ENCODE measurements at places on chromosomes 16 and 17.
A peak's percentile ranks its signal among the peaks of the same experiment; 100 is the strongest.

GRCh38 chr17:81513372-81513752, 763 bp upstream of the ACTG1 start:
- peak overlapping the region; percentile 73 for H3K4me3 ChIP-seq
- H3K27ac ChIP-seq = no peak overlapping the region
- H3K4me1 ChIP-seq = peaks cover 9% of the 10 kb centered on the region
- H3K36me3 ChIP-seq = peaks cover 24% of the 10 kb centered on the region
- DNase-seq = no peak
- H3K27me3 ChIP-seq = no peaks in the 10 kb centered on the region

GRCh38 chr16:85991856-85992255, 92.9 kb downstream of the IRF8 start:
- no peak overlapping the region for H3K4me3 ChIP-seq
- no peaks in the 10 kb centered on the region for H3K36me3 ChIP-seq
- DNase-seq = no peak
- no peak overlapping the region for H3K27ac ChIP-seq

GRCh38 chr16:56977823-56978430, 11.4 kb upstream of the NLRC5 start:
- no peaks in the 10 kb centered on the region for H3K36me3 ChIP-seq
- no peak overlapping the region for H3K4me3 ChIP-seq
- no peak overlapping the region for H3K27ac ChIP-seq
- no peaks in the 10 kb centered on the region for H3K27me3 ChIP-seq

DNA sequence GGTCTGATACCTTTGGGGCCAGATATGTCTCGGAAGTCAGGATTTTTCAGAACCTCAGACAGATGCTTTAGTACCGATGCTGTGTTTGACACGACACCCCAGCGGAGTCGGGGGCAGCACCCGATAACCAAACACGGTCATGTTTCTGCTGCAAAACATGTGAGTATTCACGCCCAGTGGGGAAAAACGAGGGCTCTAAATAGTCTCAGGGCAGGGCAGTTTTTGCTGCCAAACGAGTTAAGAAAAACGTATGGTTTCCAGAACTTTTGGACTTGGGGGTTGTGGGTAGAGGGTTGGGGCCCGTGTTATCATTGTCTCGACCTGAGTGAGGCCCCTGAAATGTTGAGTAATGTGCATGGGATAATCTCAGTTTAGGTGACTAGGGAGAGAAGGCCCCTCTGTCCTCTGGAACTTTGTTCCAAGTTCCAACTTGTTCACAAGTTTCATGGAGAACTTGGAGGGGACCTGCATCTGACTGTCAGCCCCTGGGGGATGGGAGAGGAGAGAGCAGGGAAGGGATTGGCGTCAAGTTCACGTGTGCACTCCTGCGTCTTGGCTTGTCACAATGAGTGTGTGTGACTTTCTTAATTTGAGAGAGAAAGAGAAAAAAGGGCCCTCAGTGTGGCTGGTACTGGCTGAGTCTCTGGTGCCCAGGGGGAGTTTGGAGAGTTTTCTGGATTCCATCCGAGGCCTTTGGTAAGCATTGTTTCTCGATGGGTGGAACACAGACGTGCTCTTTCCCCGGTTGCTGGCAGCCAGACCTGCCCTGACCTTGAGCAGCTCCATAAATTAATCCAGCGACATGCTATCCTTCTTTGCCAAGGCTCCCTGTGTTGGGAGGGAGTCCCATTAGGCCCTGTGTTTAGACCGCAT, 83.9 kb upstream of the CIBAR2 start:
- H3K27ac ChIP-seq = no peak overlapping the region
- no peak overlapping the region for H3K4me3 ChIP-seq
- H3K36me3 ChIP-seq = no peaks in the 10 kb centered on the region
- DNase-seq = no peak
- H3K27me3 ChIP-seq = no peaks in the 10 kb centered on the region

DNA sequence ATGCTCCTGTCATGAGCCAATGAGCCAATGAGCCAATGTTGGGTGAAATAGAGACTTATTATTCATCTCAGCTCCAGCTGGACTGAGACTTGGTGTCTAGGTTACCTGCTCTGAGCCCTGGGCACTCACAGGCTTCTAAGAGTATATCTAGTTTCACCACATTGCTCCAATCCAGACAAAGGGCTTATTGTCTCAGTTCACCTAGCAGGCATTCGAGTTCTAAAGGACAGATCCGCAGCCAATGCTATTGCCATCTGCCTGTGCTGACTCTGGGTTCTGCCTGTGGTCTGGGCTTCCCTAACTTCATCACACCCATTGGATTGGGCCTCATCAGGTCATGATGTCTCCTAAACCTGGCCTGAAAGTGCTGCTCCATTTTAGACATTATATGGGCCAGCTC, 66.1 kb upstream of the HS3ST4 start:
- no peak overlapping the region for H3K27ac ChIP-seq
- H3K36me3 ChIP-seq = no peaks in the 10 kb centered on the region
- H3K4me3 ChIP-seq = no peak overlapping the region
- no peak for DNase-seq

DNA sequence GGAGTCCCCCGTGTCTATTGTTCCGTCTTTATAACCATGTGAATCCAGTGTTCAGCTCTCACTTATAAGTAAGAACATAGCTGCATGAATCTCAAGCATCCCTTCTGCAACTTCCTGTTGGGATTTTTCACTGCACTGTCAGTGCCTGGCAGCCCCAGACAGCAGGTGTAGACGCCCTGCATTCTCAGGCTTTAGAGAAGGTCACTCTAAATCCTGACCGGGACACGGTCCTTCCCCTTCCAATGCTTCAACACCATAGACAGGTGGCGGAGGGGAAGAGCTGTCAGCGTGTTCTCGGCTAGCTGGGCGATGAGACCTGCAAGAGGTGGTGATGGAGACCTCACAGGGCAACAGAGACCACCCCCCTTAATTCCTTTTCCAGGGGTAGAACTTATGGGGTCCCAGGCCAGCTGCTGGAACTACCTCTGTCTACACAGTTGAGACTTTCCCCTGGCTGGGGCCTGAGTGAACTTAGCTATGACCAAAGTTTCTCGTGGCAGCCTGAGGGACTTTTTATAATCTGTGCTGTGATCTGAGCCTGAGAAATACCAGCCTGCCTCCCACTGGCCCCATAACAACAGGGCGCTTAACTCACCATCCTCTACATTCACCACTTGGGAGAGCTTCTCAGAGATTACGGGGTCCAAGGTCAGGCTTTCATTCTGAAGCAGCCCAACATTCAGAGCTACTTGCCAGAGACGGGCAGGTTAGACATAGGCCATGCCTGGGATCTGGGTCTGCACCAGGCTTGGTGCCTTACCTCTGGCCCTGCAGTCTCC, 143.2 kb upstream of the TNRC6C start:
- no peaks in the 10 kb centered on the region for H3K27me3 ChIP-seq
- no peaks in the 10 kb centered on the region for H3K36me3 ChIP-seq
- no peak for DNase-seq
- H3K4me1 ChIP-seq = peaks cover 2% of the 10 kb centered on the region

GRCh38 chr16:31676731-31677130, 149.0 kb downstream of the AHSP start:
- H3K27me3 ChIP-seq = no peaks in the 10 kb centered on the region
- no peaks in the 10 kb centered on the region for H3K4me1 ChIP-seq
- H3K36me3 ChIP-seq = no peaks in the 10 kb centered on the region
- no peak overlapping the region for H3K4me3 ChIP-seq
- no peak for DNase-seq

- H3K27me3 ChIP-seq = no peaks in the 10 kb centered on the region
- H3K4me3 ChIP-seq = no peak overlapping the region
- no peaks in the 10 kb centered on the region for H3K4me1 ChIP-seq
- no peak overlapping the region for H3K27ac ChIP-seq
These were observed 13.9 kb upstream of the SCNN1B start for GRCh38 chr16:23288209-23288608.

DNA sequence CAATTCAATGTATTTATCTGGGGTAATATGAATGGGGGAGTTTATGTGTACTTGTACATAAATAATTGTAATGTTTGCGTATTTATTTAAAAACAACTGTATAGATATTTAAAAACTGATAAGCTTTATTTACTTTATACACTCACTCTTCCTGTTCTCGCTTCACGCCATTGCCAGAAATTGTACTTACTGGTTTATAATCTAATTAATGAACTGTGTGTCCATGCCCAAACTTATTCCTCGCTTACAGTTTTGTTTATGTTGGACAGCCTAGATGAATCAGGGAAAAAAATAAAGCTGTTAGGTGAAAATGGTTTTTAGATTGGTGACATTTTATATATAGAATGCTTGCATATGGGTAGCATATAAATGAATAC, 30.8 kb downstream of the AATF start:
- H3K4me3 ChIP-seq = no peak overlapping the region
- H3K36me3 ChIP-seq = no peaks in the 10 kb centered on the region
- DNase-seq = no peak

- no peak overlapping the region for H3K27ac ChIP-seq
- no peaks in the 10 kb centered on the region for H3K4me1 ChIP-seq
- peaks cover 2% of the 10 kb centered on the region for H3K36me3 ChIP-seq
- H3K4me3 ChIP-seq = no peak overlapping the region
- DNase-seq = no peak
- no peaks in the 10 kb centered on the region for H3K27me3 ChIP-seq
These were observed 67.2 kb upstream of the CDC42EP4 start for GRCh38 chr17:73378974-73379470.

GRCh38 chr17:42704837-42705494, 22.6 kb downstream of the CNTNAP1 start:
- H3K4me3 ChIP-seq = no peak overlapping the region
- no peak overlapping the region for H3K27ac ChIP-seq
- peaks cover 22% of the 10 kb centered on the region for H3K36me3 ChIP-seq
- H3K4me1 ChIP-seq = no peaks in the 10 kb centered on the region
- H3K27me3 ChIP-seq = no peaks in the 10 kb centered on the region

Data from iPS DF 6.9 (cell line).